ENCODE measurements at places on chromosomes 12 and 14.
A peak's percentile ranks its signal among the peaks of the same experiment; 100 is the strongest.

DNA sequence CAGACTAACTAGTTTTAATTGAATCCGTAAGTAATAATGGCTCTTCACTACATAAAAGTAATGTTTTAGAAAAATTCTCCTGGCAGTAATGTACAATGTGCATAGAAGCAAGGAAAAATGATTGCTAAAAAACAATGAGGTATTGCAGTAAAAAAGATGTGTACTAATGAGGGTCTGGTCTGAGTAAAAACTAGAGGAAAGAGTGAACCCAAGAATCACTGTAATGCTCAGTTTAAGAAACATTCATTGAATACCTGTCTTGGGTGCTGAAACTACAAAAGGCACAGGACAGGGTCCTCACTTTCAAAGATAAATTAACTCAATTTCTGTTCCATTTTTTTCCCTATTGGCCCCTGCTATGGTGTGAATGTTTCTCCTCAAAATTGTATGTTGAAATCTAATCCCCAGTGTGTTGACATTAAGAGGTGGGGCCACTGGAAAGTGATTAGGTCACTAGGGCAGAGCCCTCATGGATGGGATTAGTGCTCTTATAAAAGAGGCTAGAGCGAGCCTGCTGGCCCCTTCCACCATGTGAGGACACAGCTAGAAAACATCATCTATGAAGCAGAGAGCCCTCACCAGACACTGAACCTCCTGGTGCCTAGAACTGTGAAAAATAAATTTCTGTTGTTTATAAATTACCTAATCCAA lies 51.6 kb downstream of the RPS6KA5 start:
- DNase-seq = no peak

GRCh38 chr12:48779869-48780268 lies 9.0 kb downstream of the ADCY6 start:
- peak; percentile 80 for DNase-seq

GRCh38 chr12:22287101-22287500 lies 47.4 kb downstream of the ST8SIA1 start:
- no peak for DNase-seq

DNA sequence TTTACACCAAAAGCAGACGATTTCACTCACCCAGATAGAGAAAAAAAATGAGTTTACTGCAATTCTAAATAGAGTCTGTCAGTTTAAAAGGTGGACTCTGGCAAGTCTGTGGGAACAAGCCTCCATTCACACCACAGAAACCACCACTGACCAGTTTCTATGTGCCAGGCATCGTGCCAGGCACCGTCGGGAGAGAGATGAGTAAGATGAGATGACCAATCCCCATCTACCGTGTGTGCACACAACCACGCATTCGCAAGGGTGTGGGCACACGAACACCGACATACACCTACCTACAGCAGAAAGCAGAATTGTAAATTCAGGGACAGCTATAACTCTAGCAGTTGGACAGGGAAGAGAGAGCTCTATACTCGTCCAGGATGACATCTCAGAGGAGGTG lies 58.3 kb downstream of the PRIMA1 start:
- DNase-seq = no peak

Data from fibroblast of gingiva (primary cell).